ENCODE measurements at places on chromosomes 7 and 10. TPM values are rescaled to one million over a fixed set of nuclear protein-coding genes. Genes with fewer than 3 reads are reported as not detected.

The ZNF862 gene
- polyA plus RNA-seq = 9.8 TPM

The ADCYAP1R1 gene
- polyA plus RNA-seq = not detected

The EGFR gene
- polyA plus RNA-seq = not detected

The ITPRID1 gene
- polyA plus RNA-seq = not detected

The OR2A7 gene
- 0.76 TPM for polyA plus RNA-seq

The TMEM140 gene
- polyA plus RNA-seq = 13.6 TPM

The SPDYE8 gene
- polyA plus RNA-seq = not detected

The AS3MT gene
- polyA plus RNA-seq = not detected

The FGL2 gene
- polyA plus RNA-seq = 4.6 TPM

The RBM20 gene
- not detected for polyA plus RNA-seq

The UNC5B gene
- not detected for polyA plus RNA-seq

The PRKCQ gene
- 45.0 TPM for polyA plus RNA-seq

The OAT gene
- 62.8 TPM for polyA plus RNA-seq

The CRYGN gene
- 1.9 TPM for polyA plus RNA-seq

The TBC1D12 gene
- not detected for polyA plus RNA-seq

The SPDYE11 gene
- not detected for polyA plus RNA-seq

The PNLIPRP2 gene
- polyA plus RNA-seq = not detected

The RET gene
- polyA plus RNA-seq = not detected

The C7orf57 gene
- polyA plus RNA-seq = 0.16 TPM

The COL13A1 gene
- polyA plus RNA-seq = not detected
